Occipital lobe (tissue), 3 donors: ENCODE measurements at places on chromosomes 16 and 17. TPM values are rescaled to one million over a fixed set of nuclear protein-coding genes. Genes with fewer than 3 reads are reported as not detected.

Gene NAA38
- total RNA-seq, result 20.1 TPM

Gene SETD1A
- total RNA-seq, result 1.6 TPM

Gene SULT1A1
- total RNA-seq, result 7.3 TPM

Gene OR4D1
- total RNA-seq, result under 0.01 TPM

Gene EIF3CL
- total RNA-seq, result 60.4 TPM

Gene TPSD1
- total RNA-seq, result not detected

Gene MT4
- not detected for total RNA-seq

Gene TP53TG3C
- total RNA-seq, result not detected

Gene B3GNT9
- 1.2 TPM for total RNA-seq

Gene C17orf78
- not detected for total RNA-seq

Gene GP1BA
- not detected for total RNA-seq

Gene WNT9B
- not detected for total RNA-seq

Gene MT1F
- total RNA-seq, result 2.5 TPM

Gene NHERF2
- 9.8 TPM for total RNA-seq

Gene TNFRSF17
- not detected for total RNA-seq

Gene VWA3A
- 0.94 TPM for total RNA-seq

Gene EXOC3L1
- 0.47 TPM for total RNA-seq

Gene WNT3
- total RNA-seq, result 5.1 TPM

Gene ITGAX
- 1.6 TPM for total RNA-seq

Gene RAB26
- 5.8 TPM for total RNA-seq

Gene CACNG5
- total RNA-seq, result 0.31 TPM

Gene EFNB3
- total RNA-seq, result 13.7 TPM

Gene ZFP3
- total RNA-seq, result 9.8 TPM

Gene GPRC5B
- total RNA-seq, result 39.3 TPM

Gene CRYBA1
- not detected for total RNA-seq

Gene ZNF232
- total RNA-seq, result 14.3 TPM

Gene SLC16A13
- 0.47 TPM for total RNA-seq

Gene EVI2A
- 5.0 TPM for total RNA-seq

Gene SSTR5
- total RNA-seq, result 0.16 TPM

Gene FBXO39
- not detected for total RNA-seq

Gene AXIN1
- total RNA-seq, result 18.7 TPM

Gene CD300A
- total RNA-seq, result 3.3 TPM

Gene INTS2
- total RNA-seq, result 35.9 TPM

Gene ZPBP2
- total RNA-seq, result not detected

Gene NOG
- 3.7 TPM for total RNA-seq

Gene CD300LG
- not detected for total RNA-seq

Gene TRIM16
- 50.8 TPM for total RNA-seq

Gene TVP23B
- 56.9 TPM for total RNA-seq

Gene PMFBP1
- 2.5 TPM for total RNA-seq

Gene HS3ST3A1
- 0.16 TPM for total RNA-seq
